ENCODE measurements at places on chromosomes 5 and 9.
A peak's percentile ranks its signal among the peaks of the same experiment; 100 is the strongest.

- DNase-seq: no peak
Measured at GRCh38 chr5:172920447-172920849, 38.8 kb upstream of the RPL26L1 start.

GRCh38 chr5:94463739-94464138 lies 154.7 kb downstream of the KIAA0825 start:
- DNase-seq: no peak

- DNase-seq: peak; percentile 6
Measured at GRCh38 chr9:112844771-112845542, 45.7 kb downstream of the SLC46A2 start.

- no peak for DNase-seq
Measured at GRCh38 chr5:310941-311434, 10.5 kb upstream of the AHRR start.

- DNase-seq: no peak
Measured at GRCh38 chr9:92616655-92617111, 53.2 kb downstream of the IPPK start.
